Stimulated activated CD4-positive, alpha-beta T cell treated with anti-CD3 and anti-CD28 coated beads, Interleukin-4, amount 100 ng/mL, for 1 hour (primary cell): ENCODE measurements at places on chromosomes 2 and 18.

DNA sequence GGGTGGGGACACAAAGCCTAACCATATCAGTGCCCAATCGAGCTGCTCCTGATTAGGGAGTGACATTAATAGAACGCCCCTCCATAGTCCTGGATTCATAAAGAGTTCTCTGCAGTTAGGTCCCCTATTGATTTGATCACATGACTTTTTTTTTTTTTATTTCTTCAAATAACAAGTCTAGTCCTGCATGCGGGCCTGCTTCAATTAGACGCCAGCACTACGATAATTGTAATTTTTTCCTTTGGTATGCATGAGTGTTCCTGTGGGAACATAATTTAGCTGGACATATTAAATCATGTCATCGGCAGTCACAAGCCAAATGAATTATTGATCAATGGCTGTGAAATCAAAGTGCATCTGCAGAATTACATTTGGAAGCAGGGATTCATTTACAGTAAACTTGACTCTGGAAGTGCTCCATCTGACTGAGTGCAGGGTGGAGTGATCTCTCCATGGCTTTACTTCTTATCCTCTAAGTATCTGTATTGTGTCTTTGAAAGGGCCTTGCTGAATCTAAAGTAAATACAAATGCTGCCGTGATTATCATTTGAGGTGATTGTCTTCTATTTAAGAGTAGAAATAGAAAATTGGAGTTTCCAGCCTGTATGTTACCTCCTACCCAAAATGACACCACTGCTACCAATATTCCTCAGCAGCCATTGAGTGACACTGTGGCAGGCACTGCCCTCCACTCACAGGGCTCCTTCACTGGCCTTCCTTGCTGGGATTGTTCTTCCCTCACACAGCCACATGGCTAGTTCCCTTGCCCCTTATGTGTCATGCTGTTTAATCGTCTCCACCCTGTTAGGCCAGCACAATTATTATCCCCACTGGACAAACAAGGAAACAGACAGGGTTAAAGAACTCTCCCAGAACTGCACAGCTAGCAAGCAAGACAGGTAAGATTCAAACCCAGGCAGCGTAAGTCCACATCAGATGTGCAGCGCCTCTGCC lies 337.4 kb upstream of the ID2 start:
- no peak for DNase-seq

DNA sequence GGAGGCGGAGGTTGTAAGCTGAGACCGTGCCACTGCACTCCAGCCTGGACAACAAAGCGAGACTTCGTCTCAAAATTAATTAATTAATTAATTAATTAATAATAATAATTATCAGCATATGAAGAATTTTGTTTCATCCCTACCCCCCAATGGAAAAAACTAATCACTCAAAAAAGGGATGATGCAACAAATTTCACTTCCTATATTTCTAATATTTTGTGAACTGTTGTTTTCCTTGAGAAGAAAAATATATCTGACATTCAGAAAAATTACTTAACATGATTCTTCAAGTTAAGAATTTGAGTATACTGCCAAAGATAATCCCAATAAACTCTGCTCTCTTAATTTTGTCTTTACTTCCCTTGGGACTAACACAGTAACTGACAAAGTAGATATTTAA lies 28.1 kb downstream of the EXOC6B start:
- no peak for DNase-seq

GRCh38 chr2:55047677-55048299 lies 2.5 kb downstream of the RTN4 start:
- DNase-seq, result no peak

- no peak for DNase-seq
Observed at GRCh38 chr18:3791238-3791637, 341.3 kb downstream of the TGIF1 start.

DNA sequence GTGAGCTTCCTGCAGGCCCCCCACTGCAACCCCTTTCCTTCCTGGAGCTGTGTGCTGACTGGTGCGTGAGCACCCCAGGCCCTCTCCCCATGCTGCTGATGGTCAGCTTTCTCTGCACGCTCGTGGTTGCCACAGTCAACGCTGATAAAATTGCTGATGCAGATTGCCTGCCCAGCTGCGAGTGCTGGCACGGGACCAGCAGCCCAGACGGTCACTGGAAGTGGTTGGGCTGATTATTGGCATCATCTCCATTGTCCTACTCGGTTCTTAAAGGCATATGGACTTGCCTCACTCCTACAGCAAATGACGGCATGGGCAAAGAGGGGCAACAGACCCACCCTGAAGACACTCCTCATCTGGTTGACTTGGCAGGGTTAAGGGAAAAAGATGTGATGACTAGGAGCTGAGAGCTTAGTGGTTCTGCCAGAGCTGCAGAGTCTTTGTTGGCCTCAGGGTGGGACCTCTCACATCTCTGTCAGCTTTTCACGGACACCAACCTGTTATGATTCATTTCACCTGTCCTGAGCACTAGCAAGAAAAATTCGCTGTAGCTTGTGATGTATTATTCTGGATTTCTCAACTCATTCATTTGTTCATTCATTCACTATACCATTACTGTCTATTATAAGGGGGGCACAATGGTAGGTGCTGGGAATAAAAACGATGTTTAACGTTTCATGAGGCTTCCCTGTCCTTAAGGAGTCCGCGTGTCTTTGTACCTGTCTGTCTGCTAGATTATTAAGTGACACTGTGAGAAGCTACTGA lies 38.4 kb downstream of the PAX8 start:
- DNase-seq, result no peak

- no peak for DNase-seq
Observed at GRCh38 chr2:182404975-182405561, 21.8 kb downstream of the PDE1A start.

GRCh38 chr18:2871111-2871720 lies 24.4 kb downstream of the EMILIN2 start:
- DNase-seq, result no peak

GRCh38 chr2:191250986-191251385 lies 5.8 kb downstream of the MYO1B start:
- DNase-seq, result no peak

- no peak for DNase-seq
Observed at GRCh38 chr18:70411876-70412435, 123.1 kb downstream of the SOCS6 start.

GRCh38 chr2:88880441-88880953 lies 189.0 kb downstream of the RPIA start:
- DNase-seq, result no peak

- DNase-seq, result no peak
Observed at GRCh38 chr2:233915128-233915527, 2.0 kb upstream of the TRPM8 start.

DNA sequence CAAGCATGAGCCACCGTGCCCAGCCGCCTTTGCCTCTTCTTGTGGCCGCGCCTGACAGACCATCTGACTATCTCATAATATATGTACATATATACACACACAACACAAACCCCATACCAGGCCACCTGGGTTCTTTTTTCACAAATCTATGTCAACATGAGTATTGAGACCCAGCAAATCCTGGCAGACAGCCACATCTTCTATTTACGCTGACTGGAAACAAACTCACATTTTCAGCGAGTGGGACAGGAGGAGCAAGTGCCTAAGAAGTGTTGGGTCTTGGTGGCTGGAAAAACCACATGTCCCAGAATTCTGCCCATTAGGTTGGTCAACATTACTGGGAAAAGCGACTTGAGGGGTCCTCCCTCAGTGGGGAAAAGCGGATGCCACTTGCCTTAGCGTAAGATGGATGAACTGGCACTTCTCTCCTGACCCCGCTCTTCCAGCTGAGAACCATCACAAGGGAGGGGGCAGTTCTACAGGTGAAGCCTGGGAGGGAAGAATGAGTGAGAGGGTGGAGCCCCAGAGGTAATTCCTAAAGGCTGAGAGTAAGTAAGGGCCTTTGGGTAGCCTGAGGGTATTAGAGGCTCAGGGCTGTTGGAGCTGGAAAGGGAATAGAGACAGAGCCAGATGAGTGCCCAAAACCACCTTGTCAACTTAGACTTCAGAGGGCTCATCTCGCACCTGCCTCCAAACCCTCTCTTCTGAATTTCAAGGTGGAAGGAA lies 1.9 kb downstream of the SCYGR3 start:
- no peak for DNase-seq

DNA sequence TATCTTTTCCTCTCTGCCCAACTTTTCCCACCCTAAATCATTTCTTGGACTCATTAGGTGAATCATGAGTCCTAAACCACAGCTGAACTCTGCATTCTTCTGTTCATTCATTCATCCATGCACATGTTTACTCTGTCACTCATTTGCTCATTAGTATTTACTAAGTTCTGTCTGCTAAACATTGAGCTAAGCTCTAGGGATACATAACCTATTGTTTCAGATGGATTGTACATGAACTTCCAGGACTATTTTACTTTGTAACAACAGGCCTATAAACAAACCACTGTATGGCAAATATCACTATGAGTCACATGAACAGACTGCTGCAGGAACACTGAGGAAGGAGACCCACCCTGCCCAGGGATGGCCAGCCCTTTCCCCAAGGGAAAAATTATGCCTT lies 14.6 kb upstream of the DYNC2LI1 start:
- DNase-seq, result no peak

- DNase-seq, result no peak
Observed at GRCh38 chr2:71664161-71664560, 210.8 kb downstream of the DYSF start.

DNA sequence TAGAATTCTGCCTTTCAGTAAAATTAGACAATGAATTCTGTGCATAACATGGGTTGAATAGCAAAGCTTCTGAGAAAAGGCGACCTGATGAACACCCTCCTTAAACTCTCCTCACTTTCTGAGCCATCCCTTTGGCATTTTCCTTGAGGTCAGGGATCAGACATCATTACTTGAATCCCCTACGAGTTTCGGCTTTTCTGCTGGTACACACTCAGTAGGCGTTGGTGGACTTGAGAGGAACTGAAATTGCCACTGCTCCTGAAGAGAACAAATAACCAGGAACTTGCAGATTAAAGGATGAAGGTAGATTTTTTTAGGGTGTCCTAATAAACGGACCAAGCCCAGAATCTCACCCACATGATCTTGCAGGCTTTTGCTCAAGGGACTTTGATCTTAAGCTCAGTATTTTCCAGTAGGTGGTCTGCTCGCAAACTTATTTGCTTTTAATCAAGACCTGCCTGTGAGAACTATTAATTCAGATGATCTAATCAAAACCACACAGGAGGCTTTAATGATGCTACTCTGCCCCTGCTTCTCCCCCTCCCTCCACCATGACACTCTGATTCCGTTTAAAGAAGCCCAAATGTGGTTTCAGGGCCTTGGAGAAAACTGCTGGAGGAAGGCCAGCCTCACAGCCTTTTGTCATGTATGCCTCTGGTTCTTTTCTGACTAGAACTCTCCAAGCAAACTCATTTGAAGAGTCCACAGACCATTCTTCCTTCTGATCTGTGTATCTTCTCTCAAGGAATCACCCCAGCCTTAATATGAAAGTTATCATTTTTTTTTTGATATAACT lies 124.9 kb downstream of the PRKCE start:
- no peak for DNase-seq

DNA sequence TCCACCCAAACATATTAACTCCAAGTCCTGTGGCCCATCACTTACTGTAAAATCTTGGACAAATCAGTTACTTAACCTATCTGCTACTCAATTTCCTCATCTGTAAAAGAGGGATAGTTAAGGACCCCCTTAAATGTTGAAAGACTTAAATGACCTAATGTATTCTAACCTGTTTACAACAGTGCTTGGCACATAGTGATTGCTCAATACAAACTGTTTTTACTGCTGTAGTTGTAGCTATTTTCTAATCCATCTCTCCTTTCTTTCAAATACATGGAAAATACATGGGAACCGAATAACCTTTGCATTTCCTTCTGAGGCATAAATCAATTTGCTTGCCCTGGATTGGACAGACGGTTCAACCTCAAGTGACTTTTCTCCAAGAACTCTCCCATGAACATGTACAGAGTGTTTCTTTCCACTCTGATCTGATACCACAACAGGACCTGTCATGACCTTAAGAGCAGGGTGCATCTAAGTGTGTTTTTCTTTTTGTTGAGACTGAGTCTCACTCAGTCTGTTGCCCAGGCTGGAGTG lies 2.7 kb downstream of the LNPK start:
- no peak for DNase-seq

DNA sequence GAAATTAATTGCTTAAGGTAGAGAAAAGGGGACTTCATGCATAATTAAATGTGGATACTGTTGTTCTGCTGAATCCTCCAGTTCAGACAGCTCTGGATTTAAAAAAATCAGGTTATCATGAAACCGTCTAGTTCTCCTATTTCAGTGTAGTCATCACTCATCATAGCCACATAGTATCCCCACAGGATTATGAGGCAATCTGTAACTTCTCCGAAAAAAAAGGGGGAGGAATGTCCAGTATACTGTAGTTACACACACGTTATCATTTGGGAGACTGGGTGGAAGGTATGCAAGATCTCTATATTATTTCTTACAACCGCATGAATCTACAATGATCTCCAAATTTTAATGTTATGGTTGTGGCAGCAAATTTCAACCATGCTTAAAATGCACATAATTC lies 114.0 kb downstream of the HIBCH start:
- DNase-seq, result no peak

DNA sequence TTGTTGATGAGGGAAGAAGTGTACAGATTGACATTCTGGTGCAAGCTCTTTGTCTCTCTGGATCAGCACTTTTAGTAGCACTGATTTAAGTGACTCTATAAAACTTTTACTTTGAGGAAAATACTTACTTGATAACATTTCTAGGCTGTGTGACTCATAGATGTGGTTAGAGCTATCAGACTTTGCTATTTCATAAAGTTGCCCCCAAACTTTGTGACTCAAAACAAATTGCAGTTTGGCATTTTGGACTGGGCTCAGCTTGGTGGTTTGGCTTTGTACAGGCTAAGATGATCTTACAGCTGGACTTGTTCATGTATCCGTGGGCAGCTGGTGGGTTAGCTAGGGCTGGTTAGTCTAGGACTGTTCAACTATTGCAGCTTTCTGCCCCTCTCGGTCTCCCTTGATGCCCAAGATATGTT lies 42.1 kb upstream of the GLS start:
- no peak for DNase-seq

- DNase-seq, result no peak
Observed at GRCh38 chr2:60555783-60556139, 2.3 kb upstream of the BCL11A start.

DNA sequence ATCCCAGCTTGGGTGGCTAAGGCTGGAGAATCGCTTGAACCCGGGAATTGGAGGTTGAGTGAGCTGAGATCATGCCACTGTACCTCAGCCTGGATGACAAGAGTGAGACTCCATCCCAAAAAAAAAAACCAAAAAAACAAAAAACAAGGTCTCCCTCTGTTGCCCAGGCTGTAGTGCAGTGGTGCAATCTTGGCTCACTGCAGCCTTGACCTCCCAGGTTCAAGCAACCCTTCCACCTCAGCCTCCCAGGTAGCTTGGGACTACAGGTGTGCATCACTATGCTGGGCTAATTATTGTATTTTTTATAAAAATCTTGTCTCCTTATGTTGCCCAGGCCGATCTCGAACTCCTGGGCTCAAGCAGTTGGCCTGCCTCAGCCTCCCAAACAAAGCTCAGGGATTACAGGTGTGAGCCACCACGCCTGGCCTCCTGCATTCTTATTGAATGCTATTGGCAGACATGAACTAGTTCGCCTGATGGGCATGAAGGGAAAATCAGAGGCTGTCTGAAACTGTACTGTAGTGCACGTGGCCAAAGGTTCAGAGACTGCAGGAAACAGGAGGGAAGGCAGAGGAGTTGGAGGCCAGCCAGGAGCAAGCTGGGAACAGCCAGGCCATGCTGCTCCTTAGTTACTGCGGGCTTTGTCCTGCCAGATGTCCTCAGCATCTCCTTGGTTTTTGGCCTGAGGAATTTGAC lies 16.0 kb upstream of the ASXL2 start:
- no peak for DNase-seq

- peak; percentile 46 for DNase-seq
Observed at GRCh38 chr2:24919037-24919505, 966 bp downstream of the ADCY3 start.
